ENCODE measurements at places on chromosomes 6 and 20. TPM values are rescaled to one million over a fixed set of nuclear protein-coding genes. Genes with fewer than 3 reads are reported as not detected.

- DNase-seq = no peak
Observed at GRCh38 chr20:59584278-59584925, 19.9 kb upstream of the PHACTR3 start.

GRCh38 chr6:21634582-21634981 is 41.0 kb downstream of the SOX4 start:
- DNase-seq = no peak

- peak; percentile 50 for DNase-seq
Observed at GRCh38 chr6:2127484-2127911, 117.9 kb downstream of the GMDS start.

GRCh38 chr6:148214667-148215066 is 128.0 kb upstream of the SASH1 start:
- DNase-seq = no peak

- no peak for DNase-seq
Observed at GRCh38 chr6:168240160-168240559, 79.4 kb downstream of the DACT2 start.

DNA sequence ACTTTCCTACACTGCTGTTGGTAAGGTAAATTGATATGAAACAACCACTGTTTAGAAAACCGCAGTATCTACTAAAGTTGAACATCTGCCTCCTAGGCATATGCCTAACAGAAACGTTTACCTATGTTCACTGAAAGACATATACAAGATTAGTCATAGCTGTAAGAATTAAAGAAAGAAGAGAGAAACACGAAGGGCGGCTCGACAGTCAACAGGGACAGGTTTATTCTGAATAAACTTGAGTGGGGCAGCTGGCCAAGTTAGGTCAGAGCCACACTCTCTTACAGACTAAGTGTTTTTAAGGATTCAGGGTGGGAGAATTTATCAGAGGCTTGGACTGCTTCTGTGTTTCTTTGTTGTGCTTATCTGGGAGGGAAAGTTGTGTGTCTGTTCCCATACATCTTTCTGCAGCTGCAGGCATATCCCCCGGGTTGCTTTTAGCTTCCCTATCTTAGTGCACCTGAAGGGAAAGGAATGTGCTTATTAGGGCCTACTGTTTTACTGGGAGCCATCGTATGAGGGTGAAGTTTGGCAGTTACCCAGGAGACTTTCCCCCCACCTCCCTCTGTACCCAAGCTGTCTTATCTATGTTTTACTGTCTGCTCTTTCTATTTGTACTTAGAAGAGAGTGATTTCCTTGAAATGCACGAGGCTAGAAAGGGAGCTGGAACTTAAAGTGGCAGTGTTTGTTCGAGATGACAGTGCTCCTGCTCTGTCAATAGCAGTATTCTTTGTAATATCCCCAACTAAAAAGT is 20.4 kb downstream of the PROCR start:
- DNase-seq = no peak

DNA sequence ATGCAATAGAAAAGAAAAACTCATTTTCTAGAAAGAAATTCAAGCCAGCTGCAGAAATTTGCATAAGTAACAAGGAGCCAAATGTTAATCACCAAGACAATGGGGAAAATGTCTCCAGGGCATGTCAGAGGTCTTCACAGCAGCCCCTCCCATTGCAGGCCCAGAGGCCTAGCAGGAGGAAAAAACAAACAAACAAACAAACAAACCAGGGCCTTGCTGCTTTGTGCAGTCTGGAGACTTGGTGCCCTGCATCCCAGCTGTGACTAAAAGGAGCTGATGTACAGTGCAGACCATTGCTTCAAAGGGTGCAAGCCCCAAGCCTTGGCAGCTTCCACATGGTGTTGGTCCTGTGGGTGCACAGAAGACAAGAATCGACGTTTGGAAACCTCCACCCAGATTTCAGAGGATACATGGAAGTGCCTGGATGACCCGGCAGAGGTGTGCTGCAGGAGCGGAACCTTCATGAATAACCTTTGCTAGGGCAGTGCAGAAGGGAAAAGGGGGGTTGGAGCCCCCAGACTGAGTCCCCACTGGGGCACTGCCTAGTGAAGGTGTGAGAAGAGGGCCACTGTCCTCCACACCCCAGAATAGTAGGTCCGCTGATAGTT is 110.9 kb upstream of the AKAP12 start:
- DNase-seq = no peak

DNA sequence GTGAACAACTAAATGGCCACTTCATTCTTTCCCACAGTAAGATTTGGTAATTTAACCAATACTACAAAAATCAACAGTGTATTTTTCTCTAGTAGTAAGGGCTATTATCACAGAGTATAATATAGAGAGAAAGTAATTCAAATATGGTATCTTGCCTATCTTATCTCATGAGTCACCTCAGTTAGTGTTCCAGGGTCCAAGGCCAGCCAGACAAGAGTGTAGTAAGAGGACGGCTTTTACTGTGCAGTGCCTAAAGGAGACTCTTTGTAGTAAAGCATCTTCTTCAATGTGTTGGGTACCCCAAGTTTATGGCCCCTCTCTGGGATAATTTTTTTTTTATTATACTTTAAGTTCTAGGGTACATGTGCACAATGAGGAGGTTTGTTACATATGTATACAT is 607.4 kb downstream of the PKHD1 start:
- DNase-seq = no peak

DNA sequence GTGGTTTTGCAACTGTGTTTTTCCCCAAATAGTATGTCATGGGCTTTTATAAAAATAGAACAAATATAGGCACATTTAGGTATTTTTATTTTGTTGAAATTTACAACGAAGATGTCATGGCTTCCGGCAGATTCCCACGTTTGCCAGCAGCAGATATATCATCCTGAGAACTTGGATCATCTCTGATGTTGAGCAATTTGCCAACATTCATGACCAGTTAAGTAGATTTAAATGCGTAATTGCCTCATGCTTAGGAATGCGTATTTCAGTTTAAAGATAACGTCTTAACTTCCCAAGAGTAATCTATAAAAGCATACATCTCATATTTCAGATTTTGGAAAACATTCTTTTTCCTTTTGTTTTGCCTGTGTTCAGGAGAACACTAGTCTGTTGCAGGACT is 457.8 kb downstream of the QKI start:
- no peak for DNase-seq

Gene ZSCAN31
- 13.9 TPM for total RNA-seq

Gene TMEM242
- 12.9 TPM for total RNA-seq

Gene L3MBTL1
- total RNA-seq = 24.7 TPM

Gene GINS1
- 3.8 TPM for total RNA-seq

Data from ureter (tissue), 1 donor.